Anterior cingulate cortex (tissue), 58 donors: ENCODE measurements at places on chromosomes 11 and 22.
A peak's percentile ranks its signal among the peaks of the same experiment; 100 is the strongest.

DNA sequence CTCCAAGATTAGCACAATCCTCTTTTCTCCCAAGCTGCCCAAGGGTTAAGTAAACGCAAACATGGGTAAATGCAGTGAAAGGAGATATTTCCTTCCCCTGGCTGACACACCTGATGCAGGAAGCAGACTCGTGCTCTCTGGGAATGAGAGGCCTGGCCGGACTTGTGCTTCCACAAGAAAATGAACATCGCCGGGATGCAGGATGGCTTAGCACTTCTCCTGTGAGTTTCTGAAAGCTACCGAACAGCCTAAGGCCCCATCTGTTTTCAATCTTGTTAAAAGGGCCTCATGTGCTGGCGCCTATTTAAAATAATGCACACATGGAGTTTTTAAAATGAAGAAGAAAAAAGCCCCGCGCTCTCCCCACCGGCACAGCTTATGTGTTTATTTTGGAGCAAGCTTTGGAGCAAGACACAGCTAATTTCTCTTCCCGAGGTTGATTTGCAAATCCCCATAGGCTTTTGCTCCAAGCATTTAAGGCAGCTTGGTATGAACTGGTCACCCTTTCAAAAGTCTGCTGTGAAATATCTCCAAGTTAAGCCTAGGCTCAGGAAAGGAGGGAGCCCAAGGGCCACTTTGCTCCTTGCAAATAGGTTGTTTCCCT lies 100.9 kb downstream of the SYN3 start:
- DNase-seq, result no peak

DNA sequence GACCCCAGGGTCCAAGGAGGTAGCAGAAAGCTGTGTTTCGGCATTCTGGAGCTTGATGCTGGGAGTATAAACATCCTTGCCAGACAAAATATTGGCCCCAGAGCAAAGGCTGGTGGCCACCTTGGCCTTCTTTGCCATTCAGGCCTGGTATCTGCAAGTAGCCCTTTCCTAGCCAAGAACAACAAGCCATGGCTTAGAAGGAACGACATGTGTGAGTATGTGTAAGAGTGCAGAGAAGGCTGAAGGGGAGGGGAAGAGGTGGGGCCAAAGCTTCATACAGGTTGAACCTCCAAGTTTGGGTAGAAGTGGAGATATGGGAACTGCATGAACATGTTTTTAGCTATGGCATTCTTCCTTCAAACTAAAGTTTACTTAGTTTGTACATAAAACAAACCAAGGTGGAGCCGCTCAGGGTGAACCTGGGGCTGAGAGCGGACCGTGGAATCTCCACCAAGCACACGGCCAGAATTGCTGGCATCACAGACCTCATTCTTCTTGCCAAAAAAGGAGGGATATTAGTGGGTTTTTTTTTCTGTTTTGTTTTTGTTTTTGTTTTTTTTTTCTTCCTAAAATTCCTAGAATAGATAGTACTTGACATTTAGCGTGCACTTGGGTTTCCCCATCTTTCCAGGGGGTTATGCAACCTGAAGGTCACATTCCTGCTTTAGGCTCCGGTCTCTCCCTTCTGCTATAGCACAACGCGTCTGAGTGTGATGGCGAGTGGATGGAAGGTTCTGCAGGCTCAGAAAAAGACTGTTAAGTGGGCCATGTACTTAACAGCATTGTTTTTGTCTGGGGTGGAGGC lies 70.9 kb downstream of the ADAMTS15 start:
- no peak for DNase-seq

DNA sequence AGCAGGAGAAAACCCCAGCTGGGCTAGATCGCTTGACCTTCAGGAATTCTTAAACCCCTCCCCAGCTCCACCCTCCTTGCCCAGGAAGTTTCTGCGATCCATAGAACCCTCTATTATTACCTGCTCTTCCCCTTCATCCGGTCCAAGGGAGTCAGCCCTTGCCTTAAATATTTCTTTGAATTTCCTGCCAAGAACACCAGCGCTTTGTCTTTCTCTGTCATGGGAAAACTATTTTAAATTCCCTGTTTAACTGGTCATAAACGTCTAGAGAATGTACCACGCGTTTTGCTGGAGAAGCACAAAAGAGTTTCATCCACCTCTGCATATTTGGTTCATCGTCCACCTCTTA lies 496 bp upstream of the TRAF6 start:
- DNase-seq, result no peak

DNA sequence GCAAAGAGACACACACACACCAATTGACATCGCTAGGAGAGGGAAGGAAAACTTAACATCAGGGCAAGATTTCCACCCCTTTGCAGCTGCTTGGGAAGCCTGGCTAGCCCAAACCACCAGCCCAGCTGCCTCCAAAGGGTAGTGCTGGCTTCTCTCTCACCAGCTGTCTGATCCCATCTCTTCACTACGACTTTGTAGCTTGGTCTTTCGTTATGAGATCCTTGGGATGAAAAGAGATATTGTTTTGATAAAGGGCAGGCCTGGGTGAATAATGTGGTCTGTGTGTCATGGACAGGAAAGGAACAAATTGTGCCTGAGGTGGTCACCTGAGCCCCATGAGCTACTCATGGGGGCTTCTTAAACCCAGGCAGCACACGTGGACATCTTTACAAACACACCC lies 101.9 kb downstream of the ARL14EP start:
- DNase-seq, result no peak

GRCh38 chr22:48320048-48320682 lies 1507.5 kb downstream of the BRD1 start:
- no peak for DNase-seq

GRCh38 chr11:33703788-33704187 lies 3.2 kb upstream of the C11orf91 start:
- no peak for DNase-seq

GRCh38 chr11:897253-898142 lies 13.1 kb downstream of the CHID1 start:
- DNase-seq, result no peak

GRCh38 chr22:20940186-20940651 lies 23.0 kb downstream of the CRKL start:
- DNase-seq, result no peak

DNA sequence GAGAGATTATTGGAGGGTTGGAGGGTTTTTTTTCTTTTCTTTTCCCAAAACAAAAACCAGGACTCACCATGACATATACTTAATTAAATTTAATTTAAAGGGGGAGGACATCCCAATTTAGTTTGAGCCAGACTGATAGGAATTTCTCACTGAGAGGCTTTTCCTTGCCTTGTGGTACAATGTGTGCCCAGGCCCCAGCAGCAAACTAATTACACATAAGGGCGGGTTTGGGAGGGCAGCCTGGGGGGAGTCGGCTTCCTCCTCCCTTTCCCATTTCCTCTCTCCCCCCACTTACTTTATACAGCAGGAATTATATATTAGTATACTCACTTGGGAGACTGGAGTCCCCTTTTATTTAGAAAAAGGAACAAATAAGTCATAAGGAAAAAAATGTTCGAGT lies 2.9 kb downstream of the TEAD1 start:
- no peak for DNase-seq

DNA sequence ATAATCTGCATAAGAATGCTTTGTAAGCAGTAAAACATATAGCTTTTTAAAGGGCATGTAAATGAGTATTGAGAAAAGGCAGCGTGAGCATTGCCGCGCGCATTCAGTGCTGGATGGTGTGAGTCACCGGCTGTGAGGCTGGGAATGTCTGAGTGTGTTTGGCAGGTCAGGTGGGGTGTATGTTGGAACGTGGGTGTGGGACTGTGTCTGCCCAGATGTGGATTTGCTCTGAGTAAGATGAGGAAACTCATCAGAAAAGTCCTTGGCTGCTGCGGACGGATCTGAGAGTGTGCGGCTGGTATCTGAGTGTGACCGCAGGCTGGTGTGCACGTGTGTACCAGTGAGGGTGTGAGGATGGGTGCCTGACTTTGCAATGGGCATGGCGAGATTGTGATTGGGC lies 66.2 kb upstream of the NECTIN1 start:
- DNase-seq, result no peak

GRCh38 chr11:62444236-62444833 lies 25.5 kb downstream of the SCGB1A1 start:
- peak; percentile 24 for DNase-seq

- no peak for DNase-seq
Measured at GRCh38 chr11:2989006-2989405, 3.1 kb downstream of the NAP1L4 start.

DNA sequence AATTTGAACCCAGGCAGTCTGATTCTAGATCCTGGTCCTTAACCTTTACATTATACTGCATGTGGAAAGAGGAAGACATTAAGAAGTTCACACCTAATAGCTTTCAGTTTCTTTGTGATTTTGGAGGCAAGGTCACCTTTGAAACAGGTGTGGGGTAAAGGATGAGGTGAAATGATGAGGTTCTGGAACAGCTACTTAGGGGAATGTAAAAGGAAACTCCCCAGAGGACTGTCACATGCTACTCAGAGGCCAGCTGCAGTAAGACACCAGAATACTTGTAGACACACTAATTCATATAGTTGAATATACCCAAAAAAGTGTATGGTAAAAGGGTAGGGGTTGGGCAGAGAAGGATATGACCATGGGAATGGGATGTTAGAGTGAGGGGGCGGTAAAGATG lies 5.4 kb downstream of the APIP start:
- no peak for DNase-seq

DNA sequence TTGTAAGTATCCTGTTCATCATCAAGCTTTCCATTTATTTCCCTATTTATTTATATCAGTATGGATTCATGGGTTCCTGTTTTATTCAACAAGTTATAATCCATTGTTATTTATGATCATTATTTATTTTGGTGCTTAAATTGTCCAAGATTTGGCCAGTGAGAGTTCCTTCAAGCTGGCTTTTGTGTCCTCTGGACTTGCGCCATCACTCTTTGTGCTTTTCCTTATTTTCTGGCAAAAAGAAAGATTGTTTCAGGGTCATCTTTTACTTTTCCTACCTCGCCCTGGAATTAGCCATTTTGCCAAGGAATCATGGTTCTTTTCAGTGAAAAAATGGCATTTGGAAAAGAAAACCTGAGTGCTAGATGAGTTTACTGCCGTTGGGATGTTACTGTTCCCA lies 193.4 kb downstream of the ADAMTS15 start:
- no peak for DNase-seq

GRCh38 chr11:121352251-121352891 lies 59.8 kb downstream of the SC5D start:
- DNase-seq, result peak; percentile 81

GRCh38 chr11:2402106-2402505 lies 1.6 kb downstream of the TSSC4 start:
- no peak for DNase-seq

DNA sequence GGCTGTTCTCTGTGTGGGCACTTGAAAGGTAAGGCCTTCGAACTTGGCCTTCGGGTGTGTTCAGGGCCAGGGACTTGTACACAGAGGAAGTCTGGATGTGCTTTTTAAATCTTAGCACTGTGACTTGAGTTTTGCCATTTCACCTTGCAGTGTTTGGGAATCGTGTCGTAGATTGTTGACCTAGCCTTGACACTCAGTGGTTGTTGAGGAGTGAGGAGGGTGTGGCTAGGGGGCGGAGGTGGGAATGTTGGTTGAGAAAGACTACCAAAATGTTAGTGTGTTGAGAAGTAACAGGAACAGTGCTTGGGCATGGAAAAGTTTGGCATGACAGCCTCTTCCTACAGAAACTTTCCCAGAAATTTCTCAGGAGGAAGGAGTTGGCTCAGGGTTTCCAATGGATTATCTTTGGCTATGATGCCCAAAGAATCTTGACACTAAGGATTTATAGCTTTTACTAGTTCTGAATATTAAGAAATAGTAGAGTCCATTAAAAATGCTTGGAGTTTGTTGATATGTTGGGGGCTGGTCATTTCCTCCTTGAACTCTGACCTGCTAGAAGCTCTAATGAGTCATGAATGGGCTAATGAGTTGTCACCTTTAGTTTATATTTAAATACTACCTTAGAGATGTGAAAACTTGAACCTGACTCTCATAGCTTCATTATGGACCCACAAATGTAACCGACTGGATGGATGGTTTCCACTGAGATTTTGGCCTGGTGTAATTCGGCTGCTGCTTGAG lies 40.6 kb downstream of the BARX2 start:
- no peak for DNase-seq

- DNase-seq, result no peak
Measured at GRCh38 chr22:37230673-37231405, 13.2 kb downstream of the RAC2 start.

DNA sequence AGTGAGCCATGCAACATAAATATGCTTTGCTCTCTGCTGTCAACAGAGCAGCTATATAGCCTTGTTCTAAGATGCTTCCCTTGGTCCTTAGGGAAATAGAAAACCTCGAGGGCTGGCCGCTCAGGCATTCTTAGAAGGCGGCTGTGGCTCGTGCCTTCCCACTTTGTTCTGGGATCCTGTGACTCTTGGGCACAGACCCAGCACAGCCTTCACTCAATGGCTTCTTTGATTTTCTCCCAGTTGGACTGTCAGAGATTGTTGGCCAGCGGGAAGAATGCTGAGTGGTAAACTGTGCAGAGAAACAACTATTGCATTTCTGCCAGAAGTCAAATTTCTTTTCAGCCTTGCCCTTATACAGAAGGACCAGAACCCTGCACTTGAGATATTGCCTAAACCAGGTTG lies 9.5 kb upstream of the MICAL2 start:
- DNase-seq, result peak; percentile 70

DNA sequence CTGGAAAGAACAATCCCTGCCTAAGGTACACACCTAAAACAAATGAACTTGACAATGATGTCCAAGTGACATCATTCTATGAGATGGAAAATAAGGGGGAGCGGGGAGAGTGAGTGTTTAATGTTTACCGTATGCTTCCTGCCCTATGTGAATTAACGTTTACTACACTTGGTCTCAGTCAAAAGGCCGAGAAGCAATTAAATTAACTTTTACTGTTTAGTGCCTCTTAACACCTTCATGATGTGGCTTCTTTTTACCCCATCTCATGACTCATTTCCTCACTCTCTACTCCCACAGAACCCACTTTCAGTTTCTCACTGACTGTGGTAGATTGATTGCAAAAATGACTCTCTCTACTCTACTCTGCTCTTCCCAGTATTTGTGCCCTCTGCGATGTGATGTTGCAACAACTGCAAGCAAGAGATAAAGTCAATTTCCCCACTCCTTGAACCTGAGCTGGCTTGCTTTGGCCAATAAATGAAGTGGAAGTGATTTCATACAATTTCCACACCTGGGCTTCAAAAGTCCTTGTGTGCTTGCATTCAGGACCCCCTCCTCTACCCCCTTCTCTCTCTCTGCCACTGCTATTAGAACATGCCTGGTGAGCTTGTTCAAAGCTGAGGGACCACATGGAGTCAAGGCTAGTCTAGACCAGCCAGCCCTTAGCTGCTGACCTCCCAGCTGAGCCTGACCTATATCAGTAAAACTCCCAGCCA lies 11.6 kb upstream of the ALKBH3 start:
- no peak for DNase-seq

DNA sequence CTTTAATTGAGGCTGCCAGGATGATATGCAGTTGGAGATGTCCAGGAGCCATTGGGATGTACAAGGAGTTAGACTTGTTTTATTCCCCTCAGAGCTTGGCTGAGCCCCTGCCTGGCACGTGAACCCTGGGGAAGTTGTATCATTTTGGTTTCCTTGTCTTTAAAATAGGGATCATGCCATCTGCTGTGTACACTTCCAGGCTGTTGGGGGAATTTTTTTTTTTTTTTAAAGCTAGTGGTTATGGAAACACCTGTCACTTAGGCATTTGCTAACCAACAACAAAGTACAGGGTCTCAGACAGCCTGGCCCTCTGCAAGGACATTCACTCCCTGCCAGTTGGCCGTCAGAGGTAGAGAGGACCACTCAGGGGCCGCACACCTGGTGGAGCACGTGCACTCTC lies 8.5 kb upstream of the RAB1B start:
- no peak for DNase-seq
